Ecto neural progenitor cell (in vitro differentiated cells): ENCODE measurements at places on chromosomes 7 and 10.

GRCh38 chr7:47786557-47787248 is 161.6 kb downstream of the PKD1L1 start:
- DNase-seq, result peak; percentile 55

GRCh38 chr10:3812141-3812540 is 27.1 kb upstream of the KLF6 start:
- DNase-seq, result peak; percentile 39

DNA sequence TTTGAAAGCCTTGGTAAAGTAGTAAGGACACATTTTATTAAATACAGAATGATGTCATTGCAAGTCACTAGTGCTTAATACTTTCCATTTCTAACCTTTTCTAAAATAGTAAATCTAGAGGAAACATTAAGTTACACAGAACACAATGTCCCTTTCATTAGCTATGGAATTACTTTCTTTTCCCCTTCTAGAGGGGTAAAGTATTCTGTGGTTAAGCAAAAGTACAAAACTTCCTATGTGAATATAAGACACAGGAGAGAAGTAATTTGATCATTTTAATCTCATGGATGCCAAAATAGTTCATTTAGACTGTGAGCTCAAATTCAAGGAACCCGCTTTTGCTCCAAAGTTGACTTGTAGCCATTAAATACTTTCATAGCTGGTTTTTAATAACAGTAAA is 49.8 kb downstream of the SEMA3E start:
- DNase-seq, result no peak

DNA sequence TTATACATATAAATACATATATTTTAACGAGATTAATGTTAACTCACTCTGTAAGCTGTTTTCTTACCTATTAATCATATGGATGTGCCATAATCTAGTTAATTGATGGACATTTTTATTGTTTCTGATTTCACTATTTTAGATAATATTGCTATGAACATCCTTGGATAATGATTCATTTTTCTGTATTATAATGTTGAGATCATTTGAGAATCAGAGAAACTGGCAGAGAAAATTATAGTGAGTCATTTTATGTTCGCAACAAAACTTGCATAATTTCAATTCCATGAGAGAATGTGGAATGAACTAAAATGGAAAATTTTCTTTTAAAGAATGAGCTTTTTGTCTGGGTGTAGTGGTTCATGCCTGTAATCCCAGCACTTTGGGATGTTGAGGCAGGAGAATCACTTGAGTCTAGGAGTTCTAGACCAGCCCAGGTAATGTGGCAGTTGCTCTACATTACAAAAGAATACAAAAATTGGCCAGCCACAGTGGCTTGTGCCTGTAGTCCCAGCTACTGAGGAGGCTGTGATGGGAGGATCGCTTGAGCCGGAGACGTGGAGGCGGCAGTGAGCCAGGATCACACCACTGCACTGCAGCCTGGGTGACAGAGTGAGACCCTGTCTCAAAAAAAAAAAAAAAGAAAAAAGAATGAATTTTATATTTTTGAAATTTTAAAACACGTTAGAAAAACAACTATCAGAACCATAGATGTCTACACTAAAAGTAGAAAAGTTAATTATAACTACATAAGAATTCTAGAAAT is 40.5 kb downstream of the PAPSS2 start:
- no peak for DNase-seq

DNA sequence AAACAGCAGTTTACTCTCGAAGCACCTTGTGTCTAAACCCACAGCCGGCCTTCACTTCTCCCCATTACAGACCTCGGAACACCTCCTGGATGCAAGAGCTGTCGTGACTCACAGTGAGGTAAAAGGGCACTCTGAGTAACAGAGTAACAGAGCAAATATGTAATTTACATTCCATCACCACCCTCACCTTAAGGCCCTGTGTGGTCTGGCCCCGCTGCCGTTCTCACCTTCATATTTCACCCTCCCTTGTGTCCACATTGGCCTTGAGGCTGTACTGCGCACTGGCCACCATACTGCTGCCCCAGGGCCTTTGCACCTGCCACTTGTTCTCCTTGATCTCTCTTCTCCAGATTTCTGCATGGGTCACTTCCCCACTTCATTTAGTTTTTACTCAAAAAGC is 12.6 kb downstream of the FFAR4 start:
- DNase-seq, result no peak

DNA sequence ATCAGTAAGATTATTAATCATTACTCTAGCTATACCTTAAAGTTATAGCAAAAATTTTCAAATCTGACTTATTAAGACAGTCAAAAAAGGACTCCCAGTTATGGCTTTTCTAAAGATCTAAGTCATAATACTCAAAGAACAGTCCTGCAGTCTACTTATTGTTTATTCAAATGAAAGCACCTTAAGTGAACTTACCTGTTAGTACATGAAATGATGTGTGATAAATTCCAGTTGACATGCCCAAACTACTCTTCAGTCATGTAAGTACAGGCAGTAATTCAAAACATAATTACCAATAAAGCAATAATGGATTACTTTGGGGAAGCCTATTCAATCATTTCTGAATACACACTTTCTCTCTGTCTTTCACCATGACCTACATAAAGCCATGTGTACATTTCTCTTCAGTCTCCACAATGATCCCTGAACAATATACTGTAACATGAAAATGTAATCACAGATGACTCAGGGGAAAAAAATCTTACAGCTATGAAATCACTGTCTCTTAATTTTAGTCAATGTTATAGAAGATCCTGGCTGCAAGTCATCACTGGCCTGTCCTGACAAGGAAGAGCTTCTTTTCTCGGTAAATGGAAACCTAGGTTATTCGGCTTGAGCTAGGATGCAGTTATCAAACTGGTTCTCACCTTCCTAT is 420.7 kb upstream of the LRRTM3 start:
- no peak for DNase-seq

DNA sequence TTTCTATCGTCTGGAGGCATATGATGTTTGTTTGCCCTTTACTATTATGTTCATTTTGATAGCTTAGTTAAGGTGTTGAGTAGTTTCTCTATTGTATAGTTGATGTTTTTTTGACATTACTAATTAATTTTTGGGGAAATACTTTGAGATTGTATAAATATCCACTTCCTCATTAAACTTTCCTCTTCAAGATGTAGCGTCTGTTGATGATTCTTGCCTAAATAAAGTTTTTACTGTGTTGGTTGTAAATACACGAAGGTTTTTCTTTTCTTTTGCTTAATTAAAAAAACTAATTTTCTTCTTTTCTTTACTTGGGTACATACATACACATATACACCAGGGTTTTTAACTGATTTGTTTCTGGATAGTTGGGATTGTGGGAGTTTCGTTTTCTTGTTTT is 8.5 kb downstream of the KMT2E start:
- DNase-seq, result no peak

DNA sequence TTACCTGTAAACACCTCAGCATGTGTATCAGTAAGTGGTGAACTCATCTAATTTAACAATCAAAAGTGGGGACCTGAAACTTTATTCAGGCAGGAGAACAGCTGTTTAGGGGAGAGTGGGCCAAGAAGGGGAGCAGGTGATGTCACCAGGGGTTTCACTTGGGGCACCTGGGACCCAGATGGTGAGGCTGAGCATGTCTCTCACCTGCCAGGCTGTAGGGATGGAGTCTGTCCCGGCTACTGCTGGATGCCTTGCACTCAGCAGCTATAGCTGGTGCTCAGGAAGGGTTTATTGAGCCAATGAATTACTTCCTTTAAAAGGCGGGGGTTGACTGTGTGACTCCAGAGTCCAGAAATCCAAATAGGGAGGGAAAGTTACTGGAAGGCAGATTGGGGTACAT is 23.0 kb downstream of the CDH23 start:
- peak; percentile 11 for DNase-seq

GRCh38 chr7:45598886-45599520 is 24.8 kb downstream of the ADCY1 start:
- DNase-seq, result peak; percentile 37

DNA sequence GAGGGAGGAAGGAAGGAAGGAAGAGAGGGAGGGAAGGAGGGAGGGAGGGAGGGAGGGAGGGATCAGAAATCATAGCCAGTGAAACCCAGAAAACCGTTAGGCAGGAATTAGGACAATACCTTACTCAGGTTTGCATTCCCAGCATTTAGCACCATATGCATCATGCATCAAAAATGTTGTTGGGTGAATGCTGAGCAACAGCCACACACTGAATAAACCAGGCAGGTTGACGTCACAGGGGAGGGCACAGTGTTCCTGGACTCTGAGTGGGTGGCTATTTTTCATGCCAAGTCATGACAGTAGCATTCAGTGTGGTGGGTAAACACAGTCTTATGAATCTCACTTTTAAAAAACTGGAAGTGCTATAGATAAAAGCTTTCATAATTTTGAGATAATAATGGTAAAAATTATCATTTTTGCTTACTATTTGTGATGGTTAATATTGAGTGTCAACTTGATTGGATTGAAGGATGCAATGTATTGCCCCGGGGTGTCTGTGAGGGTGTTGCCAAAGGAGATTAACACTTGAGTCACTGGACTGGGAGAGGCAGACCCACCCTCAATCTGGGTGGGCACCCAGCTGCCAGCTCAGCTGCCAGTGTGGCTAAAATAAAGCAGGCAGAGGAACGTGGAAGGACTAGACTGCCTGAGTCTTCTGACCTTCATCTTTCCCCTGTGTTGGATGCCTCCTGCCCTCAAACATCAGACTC is 199.1 kb upstream of the PRKCQ start:
- no peak for DNase-seq

DNA sequence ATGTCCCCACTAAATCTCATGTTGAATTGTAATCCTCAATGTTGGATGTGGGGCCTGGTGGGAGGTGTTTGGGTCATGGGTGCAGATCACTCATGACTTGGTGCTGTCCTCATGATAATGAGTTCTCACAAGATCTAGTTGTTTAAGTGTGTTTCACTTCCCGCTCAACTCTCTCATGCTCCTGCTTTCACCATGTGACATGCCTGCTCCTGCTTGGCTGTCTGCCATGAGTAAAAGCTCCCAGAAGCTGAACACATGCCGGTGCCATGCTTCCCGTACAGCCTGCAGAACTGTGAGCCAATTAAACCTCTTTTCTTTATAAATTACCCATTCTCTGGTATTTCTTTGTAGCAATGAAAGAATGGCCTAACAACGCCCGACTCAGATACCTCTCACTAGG is 6.2 kb upstream of the PSTK start:
- no peak for DNase-seq

DNA sequence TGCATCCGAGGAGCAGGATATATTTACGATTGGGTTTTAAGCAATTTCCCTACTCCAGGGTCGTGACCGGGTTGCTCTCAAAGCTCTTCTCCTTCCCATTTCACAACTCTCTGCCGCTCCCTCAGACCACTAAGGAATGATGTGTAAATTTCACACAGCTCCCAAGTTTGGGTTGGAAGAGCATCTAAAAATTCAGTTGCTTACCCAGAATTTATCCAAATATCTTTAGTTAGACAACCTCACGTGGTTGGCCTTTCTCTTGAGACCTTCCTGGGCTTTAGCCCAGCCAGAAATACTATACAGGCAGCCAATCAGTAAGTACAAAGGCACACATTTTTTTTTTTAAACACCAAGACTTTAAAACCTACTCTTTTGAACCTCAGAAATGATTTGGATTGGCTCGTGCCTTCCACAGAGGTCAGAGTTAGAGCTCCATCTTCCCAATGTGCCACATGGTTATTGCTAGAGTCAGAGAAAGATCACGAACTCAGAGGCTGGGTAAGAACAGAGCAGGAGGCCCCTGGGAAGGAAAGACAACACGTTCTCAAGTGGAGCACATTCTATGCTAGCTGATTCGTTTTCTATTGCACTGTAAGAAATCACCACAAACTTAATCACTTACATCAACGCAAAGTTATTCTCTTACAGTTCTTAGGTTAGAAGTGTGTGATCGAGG is 335.4 kb upstream of the MGMT start:
- peak; percentile 9 for DNase-seq

DNA sequence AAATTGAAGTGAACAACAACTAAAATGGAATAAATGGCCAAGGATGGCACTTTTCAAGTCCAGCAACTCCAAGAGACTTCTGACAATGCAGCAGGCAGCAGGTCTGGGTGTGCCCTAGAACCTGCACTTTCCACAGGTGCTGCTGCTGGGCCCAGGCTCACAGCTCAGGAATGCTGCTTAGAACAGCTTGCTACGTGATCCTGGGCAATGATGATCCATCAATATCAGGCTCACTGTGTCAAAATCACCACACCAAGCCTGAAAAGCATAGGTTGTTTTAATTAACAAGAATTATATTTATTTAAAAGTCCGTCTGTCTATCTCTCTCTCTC is 148.4 kb downstream of the TNS3 start:
- DNase-seq, result no peak

DNA sequence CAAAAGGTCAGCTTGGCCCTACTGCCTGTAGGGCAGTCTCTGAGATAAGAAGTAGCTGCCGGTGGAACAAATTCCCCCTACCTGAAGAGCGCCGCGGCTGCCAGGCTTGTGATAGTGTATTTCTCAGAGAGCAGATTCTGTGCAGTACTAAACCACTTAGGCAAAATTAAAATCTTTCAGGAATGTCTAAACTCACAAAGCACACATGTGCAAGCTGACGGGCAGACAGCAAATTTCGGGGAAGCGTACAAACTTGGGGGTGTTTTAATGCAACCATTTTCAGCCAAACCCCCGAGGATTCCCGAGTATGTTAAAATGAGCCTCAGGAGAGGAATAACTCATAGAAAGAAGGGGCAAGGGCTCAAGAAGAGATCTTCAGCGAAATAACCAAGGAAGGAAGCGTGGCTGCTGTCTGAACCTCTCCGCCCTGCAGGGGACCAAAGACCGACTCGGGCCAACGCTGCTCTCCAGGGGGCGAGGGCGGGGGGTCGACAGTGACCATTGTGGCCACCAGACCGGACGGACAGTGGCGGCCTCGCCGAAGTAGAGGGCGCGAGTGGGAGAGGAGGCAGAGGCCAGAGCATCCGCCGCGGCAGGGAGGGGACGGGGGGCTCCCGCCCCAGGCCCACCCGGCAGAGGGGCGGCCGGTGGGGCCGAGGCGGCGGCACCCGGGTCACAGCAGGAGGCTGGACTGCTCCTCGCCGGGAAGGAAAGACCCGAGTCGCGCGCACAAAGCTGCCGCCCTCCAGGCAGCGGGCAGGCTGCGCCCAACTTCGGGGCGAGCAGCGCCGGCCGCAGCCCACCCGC is 819 bp downstream of the HYCC1 start:
- DNase-seq, result peak; percentile 73

DNA sequence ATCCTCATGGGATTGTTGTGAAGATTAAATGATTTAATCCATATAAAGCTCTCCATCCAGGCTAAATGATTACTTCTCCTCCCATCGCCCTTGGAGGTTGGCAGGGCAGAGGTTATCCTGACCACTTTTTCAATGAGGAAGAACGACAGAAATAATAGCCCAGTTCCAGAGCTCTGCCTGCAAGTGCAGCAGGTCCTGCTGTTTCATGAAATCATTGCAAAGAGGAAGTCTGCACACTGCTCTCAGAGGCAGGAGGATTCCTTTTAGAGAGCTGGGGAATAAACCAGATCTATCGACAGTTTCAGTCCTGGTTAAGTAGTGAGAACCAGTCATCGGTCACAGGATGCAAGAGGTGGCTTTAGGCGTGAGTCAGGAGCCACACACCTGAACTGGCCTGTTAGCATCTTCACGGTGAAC is 25.0 kb upstream of the CDH23 start:
- DNase-seq, result no peak

DNA sequence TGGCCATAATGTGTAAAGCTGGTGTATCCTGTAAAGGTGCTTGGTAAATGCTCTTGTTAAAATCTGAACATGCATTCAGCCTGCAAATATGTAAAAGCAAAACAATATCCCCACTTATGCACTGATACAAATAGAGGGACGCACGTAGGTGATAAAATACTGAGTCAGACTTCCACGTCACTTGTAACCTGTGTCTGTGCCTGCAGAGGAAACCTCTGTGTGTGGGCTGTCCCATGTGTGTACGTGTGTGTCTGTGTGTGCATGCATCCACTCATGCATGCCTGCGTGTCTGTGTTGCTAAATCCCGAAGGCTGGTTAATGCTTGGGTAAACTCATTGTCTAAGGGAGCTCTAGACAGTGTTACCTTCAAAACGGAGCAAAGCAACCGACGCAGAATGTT is 68.9 kb downstream of the KLF6 start:
- DNase-seq, result no peak
